ENCODE measurements at places on chromosomes 6 and 20. TPM values are rescaled to one million over a fixed set of nuclear protein-coding genes. Genes with fewer than 3 reads are reported as not detected.

GRCh38 chr6:52595000-52595795, 18.3 kb upstream of the TRAM2 start:
- DNase-seq = no peak

PSORS1C2 gene
- total RNA-seq = not detected

DNA sequence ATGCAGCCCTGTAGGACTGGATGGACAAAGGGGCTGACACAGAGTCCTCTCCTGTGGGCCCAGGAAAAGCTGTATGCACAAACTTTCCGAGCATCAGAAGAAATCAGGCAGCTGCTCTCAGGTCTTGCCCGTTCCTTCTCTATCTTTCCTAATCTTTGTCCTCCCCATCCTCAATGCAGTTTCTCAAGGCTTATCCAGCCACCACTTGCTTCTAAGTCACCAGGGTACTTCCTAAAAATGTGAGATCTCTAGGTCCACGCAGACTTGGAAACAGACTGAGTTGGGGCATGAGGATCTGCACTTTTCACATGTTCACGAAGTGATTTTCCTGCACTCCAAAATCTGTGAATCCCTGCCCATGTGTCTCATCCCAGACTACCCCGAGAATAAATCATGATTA, 394.5 kb upstream of the SLC35B3 start:
- no peak for DNase-seq

GRCh38 chr20:33441142-33441955, 2.2 kb downstream of the SNTA1 start:
- no peak for DNase-seq

DNA sequence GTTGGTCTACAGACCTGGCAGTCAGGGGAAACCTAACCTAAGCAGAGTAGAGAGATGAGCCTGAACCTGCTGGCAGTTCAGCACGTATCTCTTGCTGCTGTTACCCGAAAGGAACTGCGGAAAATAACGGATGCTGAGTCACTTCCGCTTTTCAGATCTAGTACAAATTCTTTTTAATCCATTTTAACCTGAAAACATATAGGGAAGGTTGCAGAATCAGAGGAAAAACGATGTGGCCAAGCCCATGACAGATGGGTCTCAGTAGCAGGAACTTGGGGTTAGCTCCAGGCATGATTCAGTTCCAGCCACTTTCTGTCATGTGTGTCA, 351.9 kb upstream of the PRND start:
- no peak for DNase-seq

CALHM4 gene
- not detected for total RNA-seq

GRCh38 chr6:1574890-1575209, 34.9 kb upstream of the FOXC1 start:
- DNase-seq = no peak

Measured in pancreas (tissue), 10 donors.